ENCODE measurements at places on chromosomes 3 and 15.

DNA sequence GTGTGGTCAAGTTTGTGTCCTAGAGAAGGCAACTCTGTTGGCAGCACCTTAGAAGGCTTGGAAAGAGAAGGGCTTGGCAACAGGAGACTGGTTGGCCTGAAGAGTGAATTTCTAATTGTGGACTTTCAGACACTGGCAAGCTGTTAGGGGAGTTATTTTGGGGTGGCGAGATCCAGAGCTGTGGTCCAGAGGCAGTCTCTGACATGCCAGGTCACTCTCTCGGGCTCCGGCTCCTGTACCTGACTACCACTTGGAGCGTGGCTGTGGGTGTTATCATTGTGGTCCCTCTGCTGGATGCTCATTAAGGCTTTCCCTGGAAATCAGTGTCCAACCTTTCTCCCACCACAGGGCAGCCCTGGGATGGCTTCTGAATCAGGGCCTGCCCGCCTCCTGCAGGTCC lies 209.0 kb downstream of the SLCO3A1 start:
- no peak for DNase-seq

- no peak for DNase-seq
Measured at GRCh38 chr3:62662677-62663076, 212.5 kb downstream of the CADPS start.

- DNase-seq: no peak
Measured at GRCh38 chr3:174169736-174170135, 689.4 kb upstream of the NAALADL2 start.

DNA sequence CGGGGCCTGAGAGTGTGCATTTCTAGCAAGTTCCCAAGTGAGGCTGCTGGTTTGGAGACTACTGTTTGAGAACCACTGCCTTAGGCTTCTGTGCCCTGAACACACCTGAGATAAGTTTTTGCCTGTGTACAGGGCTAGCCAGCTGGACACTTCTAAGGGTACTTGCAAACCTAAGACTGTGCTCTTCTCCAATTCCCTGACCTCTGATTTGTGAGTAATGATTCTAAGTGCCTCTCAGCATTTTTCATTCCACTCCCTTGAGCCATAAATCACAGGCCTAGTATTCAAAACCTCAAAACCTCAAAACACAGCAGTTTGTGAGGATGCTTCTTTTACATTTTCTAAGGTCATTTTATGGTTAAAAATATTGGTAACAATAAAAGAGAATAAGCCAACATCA lies 148.4 kb downstream of the CHST2 start:
- no peak for DNase-seq

- no peak for DNase-seq
Measured at GRCh38 chr3:5634411-5634810, 446.9 kb downstream of the EDEM1 start.

GRCh38 chr3:74613521-74614106 lies 845 bp downstream of the CNTN3 start:
- no peak for DNase-seq

DNA sequence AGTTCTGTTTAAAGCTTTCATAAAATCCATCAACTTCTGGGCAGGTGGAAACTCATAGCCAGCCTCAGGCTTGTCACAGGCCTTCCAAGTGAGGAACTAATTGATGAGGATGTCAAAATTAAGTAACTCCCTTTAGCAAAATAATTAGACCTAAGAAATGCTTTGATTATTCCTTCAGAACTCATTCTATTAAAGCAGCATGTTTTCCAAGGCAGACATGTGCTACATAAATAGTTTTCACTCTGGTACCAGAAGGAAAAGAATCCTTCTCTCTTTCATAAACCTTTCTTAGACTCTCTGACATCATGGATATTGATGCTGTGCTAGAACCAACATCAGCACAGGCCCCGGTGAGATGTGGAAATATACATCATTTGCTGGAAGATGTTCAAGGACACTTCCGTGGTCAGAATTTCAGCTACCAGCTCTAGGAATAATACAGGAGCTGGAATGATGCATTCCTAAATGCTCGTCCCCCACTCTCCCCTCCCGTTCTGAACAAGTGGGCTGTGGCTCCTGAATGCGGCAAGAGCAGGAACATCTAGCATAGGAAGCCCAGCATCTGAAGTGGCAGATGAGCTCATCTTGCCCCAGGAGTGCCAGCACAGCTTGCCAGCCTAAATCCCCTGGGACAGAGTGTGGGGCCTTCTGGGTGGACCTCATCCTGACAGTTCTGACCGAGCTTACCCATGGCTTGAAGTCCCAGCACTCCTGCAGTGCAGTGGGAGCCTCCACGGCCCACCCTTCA lies 82.4 kb downstream of the WWTR1 start:
- no peak for DNase-seq

DNA sequence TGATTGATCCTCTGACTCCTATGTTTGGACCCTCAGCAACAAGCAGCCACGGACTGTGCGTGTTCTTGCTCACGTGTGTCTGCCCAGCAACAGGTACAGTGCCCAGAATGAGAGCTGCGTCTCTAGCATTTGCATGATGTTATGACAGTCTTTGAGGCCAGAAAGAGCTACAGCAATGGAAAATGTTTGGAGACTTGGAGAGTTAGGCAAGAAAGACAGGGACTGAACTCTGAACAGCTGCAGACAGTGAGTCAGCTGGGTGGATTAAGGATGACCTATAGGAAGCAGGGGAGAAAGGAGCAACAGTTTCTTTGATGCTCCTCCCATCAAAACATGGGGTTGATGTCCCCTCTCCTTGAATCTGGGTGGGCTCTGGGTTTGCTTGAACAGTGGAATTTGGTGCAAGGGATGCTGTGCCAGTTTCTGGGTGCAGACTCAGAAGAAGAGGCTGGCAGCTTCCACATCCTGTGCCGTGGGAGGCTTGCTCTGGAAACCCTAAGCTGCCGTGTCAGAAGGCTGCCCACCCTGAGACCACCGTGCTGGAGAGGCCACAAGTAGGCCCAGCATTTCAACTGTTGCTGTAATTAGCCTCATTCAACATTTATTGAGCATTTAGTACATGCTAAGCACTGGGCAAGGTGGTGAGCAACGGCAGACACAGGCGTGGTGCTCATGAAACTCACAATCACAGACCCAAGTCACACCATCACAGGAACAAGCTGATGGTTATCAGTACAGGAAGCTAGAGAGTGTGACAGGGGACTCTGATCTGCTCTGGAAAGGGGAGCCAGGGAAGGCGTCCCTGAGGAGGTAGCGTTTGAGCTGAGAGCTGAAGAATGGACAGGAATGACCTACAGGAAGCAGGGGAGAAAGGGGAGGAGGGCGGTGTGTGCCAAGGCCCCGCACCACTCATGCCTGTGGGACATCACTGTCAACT lies 21.7 kb downstream of the CCR9 start:
- no peak for DNase-seq

DNA sequence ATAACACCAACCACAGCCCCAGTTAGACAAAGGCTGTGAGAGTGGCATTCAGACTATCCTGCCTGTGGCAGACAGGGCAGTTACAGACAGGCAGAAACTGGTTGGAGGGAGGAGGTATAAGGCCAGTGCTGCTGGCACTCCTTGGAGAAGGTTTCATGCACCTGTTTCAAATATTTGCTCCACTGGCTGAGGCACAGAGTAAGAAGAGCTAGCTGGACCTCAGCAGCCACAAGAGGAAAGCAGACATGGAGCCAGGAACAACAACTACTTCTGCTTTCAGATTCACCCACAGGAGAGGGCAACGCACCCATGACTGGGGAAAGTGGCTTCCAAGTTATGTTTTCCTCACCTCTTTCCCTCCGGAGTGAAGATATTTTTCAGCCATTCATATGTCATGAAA lies 11.5 kb upstream of the PRKAR2A start:
- no peak for DNase-seq

GRCh38 chr3:126152458-126152857 lies 27.9 kb downstream of the ALDH1L1 start:
- no peak for DNase-seq

DNA sequence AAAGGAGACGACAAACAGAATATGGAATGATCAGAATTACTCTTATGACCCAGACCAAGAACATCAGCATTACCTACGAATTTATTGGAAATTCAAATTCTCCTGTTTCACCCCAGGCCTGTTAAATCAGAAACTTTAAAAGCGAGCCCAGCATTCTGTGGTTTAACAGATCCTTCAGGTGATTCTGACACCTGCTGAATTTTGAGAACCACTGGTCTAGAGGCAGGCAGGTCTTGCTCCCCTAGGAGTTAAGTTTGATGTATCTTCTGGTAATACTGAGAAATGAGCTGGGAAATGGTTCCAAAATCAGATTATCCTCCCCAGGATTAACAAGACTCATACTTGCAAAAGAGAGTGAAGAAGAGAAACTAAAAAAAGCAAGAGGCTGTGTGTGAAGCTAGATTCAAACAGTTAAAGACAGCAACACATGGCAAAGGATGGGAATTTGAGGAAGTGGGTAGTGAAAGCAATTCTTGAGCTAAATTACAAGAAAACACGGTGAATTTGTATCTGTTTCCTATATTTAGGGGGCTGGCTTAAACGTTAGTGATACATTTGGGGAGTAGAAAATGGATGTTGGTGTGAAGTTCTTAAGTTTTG lies 66.0 kb downstream of the FLNB start:
- DNase-seq: no peak

DNA sequence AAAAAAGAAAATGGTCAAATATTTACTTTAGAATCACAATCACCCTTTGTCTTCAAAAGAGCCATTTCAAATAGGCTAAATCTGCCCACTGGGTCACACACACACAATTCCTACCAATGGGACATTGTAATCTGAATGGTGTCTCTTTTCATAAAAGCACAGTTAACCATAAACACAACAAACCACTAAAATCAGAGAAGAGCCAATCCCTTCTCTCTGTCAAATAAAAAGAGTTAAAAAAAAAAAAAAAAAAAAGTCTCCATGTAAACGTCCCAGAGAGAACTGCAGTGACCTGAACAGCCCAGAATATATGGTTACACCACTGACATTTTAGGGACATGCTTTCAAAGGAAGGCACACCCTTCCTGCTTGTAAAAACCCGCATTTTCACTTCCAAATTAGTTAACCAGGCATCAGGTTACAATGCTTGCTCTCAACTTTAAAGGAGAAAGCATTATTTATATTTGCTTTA lies 63.7 kb downstream of the PRICKLE2 start:
- no peak for DNase-seq

- no peak for DNase-seq
Measured at GRCh38 chr3:144821583-144821982, 850.0 kb downstream of the DIPK2A start.

DNA sequence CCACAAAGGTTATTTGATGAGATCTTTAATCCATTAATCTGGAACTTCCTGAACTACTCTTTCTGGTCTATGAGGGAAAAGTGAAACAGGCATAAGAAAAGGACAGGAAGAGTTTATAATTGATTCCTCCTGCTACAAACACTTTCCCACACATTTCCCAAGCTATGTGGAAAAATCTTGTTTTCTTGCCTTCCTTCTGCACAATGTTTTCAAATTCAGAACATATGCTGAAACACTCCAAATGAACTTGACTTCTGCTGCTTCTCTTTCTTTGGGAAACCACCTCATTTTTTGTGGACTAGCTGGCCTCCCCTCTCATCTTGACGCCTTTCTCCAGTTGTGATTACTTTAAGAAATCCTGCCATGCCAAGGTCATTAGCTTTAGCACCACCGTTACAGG lies 100.7 kb upstream of the PTPRG start:
- no peak for DNase-seq

GRCh38 chr15:70664494-70664893 lies 98.9 kb downstream of the UACA start:
- no peak for DNase-seq

DNA sequence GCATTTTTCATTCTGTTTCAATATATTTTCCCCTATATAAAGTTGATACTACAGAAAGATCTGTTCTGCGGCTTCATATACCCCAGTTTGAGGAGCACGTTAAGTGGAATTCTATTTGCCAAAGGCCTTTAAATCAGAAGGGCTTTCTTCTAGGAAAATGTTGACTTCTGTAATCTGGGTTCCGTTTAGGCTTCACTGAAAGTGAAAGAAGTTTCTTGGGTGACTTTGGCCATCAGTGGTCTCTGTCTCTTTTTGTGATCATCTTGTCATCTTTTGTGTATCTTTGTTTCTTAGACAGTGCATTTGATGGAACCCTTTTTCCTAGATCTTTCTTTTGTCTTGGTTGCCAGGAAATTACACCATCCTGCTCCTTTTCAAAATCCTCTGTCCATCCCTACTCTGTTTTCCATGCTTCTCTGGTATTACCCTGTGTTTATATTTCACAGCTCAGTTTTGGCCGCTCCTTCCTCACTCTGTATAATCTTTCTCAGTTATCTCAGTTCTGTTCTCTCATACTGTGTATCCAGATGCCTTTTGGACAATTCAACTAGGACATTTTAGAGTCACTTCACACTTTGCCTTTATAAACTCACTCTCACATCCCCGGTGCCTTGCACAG lies 40.7 kb upstream of the MAP3K13 start:
- no peak for DNase-seq

DNA sequence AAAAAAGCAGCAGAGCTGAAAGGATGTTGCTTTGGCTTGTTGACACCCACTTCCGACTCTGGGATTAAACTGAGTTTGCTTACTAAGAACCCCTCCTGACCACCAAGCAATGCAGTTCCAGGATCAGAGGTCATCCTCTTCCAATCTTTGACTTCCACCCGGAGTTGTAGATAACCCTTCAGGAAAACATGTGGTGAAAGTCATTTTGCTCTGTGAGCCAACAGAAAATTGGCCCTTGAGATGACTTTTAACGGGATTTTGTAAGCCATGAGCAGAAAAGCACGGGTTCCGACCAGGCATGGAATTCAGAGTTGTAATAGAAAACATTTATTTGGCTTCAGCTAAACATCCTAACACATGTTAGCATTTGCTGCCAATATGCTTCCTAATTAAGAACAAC lies 171.6 kb upstream of the NR2F2 start:
- no peak for DNase-seq

GRCh38 chr15:56248311-56248992 lies 4.8 kb upstream of the RFX7 start:
- DNase-seq: no peak

DNA sequence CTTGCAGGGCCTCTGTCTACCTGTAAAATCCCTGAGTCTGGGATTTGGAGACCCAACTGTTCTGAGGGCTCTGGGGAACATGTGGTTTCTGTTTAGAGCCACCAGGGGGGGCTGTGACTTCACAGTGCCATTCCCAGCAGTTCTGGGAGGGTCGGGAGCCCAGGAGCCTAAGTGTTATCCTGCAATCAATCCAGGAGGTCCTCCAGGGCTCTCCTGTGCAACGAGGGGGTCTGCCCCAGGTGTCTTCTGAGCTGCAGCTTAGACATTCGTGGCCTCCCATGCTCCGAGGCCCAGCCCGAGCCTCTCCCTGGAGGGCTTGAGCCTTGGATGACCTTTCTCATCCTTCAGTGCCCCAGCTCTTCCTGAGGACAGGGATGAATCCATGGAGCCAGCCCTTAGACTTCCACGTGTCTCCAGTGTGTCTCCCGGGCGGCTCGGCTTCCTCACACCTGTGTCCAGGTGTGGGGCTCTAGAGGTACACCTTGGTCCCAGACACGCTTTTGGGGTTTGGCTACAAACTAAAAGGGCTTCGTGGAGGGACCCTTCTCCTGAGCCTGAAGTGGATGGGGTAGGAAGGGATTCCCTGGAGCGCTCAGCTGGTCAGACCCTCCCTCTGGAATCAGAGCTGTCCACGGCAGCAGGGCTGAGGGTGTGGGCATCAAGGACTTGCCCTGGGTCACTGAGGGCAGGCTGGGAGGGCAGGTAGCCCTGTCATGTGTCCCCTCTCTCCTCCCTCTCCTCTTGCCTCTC lies 20.3 kb upstream of the ABTB1 start:
- no peak for DNase-seq

All from CMK (cell line).